Stimulated activated CD8-positive, alpha-beta memory T cell treated with anti-CD3 and anti-CD28 coated beads, Interleukin-7, amount 100 ng/mL, for 24 hours (primary cell): ENCODE measurements at places on chromosomes 6 and 20.

DNA sequence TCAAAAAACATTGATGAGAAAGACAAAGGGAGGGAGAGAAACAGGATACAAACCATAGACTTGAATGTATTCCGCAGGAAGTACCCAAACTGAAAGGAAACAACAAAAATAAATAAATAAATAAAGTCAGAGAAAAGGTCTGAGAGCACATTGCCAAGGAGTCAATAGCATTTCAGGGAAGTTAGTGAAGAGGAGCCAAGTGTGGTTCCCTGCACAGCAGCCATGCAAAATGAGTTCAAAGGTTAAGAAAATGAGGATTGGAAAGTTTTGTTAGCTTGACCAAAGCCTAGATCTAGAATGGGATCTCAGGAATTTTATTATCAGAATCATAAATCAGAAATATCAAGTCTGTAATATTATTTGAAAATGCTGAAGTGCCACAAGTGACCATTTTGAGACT is 700.0 kb downstream of the MAFB start:
- no peak for DNase-seq

- DNase-seq, result no peak
Observed at GRCh38 chr6:46741482-46741881, 5.3 kb upstream of the ANKRD66 start.

DNA sequence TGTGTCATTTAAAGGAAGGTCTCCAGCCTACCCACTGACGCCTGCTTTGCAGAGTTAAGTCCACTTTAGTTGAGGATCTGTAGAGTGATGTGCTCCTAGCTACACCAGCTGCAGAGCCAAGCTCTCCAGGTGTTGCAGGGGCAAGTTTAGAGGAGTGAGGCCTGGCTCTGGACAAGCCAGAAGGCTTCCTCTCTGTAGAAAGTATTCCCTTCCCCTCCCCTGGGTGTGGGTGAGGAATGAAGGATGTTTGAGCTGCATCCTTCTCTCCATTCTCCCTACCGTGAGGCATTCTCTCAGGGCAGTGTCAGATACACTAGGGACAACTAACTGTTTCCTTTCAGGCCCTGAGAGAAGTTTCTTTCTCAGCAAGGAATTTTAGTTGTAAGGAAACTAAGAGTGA is 66.5 kb downstream of the ELOVL5 start:
- DNase-seq, result no peak

DNA sequence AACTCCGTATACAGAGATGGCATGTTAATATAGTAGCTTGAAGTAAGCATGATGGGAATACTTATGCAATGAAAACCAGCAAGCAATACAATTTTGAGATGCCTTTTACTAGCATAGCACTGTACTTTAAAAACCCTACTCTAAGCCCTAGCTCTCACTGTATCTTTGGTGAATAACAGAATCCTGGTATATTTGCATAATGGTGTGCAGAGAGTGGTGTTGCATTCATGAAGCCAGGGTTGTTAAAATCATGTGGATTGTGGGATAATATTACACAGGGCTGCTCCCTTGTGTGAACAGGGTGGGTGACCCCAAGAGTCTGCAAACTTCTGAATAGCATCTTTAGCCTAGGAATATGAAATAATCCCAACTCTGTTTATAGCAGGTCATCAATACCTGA is 105.2 kb upstream of the BMP2 start:
- no peak for DNase-seq
